CD14-positive monocyte (primary cell): ENCODE measurements at places on chromosomes 1 and 21. TPM values are rescaled to one million over a fixed set of nuclear protein-coding genes. Genes with fewer than 3 reads are reported as not detected.

GRCh38 chr21:30713766-30714165 lies 4.8 kb downstream of the KRTAP21-3 start:
- DNase-seq = no peak

The RGS5 gene
- polyA plus RNA-seq = 0.93 TPM in 1 of 2 replicates, not detected in the other

DNA sequence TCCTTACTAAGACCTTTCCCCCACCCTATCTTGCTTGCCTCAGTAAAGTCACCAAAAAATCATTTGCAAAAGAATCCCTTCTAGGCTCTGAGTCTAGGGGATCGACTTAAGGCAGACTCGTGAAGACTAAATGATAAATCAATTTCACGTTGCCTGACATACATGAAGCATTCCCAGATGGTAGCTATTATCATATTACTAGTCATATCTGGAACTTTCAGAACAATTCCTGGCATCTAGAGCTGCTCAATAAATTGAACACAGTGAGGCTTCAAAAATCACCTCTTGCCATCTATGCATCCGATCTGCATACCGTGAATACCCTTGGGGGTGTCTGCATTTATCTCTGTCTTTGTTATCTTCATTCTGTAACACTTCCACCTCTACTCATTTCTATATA lies 49.6 kb upstream of the DAB1 start:
- DNase-seq = no peak

The NTMT2 gene
- polyA plus RNA-seq = not detected

DNA sequence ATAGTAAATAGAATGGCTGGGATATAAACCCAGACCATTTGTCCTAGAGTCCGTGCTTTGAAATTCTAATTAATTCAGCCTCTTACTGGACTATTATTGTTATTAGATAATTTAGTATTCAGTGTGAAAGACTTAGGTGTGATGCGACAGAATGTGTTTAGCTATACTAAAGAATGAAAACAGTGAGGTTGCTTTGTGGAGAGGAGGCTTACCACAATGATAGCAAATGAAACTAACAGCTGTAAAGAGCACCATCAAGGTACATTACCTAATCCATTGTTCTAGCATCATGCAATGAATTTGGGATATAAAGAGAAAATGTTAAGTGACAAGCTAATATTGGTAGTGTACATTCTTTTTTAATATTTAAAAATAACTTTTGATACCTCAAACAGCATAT lies 911.1 kb downstream of the KCNT2 start:
- no peak for DNase-seq

GRCh38 chr1:62796221-62796620 lies 12.3 kb downstream of the ATG4C start:
- DNase-seq = peak; percentile 56

The EPHB2 gene
- 2.9 TPM for polyA plus RNA-seq

The PCP4 gene
- polyA plus RNA-seq = not detected in 2 replicates

The SPRR3 gene
- polyA plus RNA-seq = not detected in 2 replicates

The GFI1 gene
- 0.29 and 0.35 TPM in 2 replicates for polyA plus RNA-seq

- DNase-seq = no peak
Measured at GRCh38 chr1:237048803-237049202, 6.8 kb downstream of the RYR2 start.

GRCh38 chr1:31714442-31715086 lies 10.7 kb upstream of the COL16A1 start:
- DNase-seq = no peak
